ENCODE measurements at places on chromosomes 16 and 17.

DNA sequence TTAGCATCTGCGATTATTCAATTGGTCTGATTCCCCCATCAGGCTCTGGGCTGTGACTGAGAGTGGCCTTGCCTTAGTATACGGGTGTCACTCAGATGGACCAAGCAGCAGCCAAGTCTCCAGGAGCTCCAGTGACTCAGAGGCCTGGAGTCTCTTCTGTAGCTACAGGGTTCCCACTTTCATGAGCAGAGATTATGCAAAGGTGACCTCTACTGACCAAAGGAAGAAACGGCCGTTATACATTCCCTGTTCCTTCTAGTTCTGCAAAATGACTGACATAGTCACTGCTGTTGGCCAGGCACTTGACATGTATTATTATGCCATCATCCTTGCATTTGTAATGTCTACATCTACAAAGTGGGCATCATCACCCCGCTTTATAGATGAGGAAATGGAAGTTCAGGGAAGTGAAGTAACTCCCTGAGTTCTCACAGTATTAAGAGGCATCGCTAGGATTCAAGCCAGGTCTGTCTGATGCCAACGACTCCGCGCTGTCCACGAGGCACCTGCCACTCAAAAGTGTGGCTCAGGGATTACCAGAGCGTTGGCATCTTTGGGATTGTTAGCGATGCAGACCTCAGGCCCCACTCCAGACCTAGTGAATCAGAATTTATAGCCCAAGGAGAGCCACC lies 23.3 kb downstream of the SLC38A7 start:
- peak; percentile 85 for DNase-seq

- no peak for DNase-seq
Observed at GRCh38 chr17:82457929-82458178, 687 bp upstream of the NARF start.

- DNase-seq = no peak
Observed at GRCh38 chr16:2383501-2383900, 43.0 kb upstream of the ABCA3 start.

DNA sequence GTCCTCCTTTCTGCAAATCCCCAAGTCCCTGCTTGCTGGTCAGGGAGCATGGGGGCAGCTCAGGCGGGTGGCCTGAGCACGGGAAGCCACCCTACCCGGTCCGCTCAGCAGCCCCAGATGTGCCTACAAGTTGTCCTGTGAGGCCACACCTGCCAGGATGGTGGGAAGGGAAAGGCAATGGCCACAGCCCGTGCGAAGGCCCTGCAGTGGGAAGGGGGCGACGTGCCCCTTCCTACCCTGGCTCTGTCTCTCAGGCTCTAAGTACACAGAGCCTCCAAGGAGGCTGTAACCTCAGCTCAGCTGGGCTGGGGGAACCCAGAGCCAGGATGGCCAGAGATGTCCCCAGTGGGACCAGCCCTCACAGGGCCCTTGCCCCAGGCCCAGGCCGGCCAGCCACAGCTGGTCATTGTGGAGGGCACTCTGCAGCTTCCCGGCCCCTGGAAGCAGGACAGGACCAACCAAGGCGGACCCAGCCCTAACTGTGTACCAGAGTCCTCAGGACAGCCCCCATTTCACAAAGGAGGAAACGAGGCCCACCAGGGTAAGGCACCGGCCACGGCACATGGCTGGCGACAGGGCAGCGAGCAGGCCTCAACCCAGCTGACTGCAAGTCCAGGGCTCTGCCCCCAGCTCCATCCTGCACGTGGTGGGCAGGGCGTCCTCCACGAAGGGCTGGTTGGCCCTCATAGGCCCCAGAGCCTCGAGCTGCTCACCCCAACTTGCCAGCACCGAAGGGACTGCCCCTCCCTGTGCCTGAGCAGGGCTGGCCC lies 82.3 kb downstream of the RTN4RL1 start:
- no peak for DNase-seq

DNA sequence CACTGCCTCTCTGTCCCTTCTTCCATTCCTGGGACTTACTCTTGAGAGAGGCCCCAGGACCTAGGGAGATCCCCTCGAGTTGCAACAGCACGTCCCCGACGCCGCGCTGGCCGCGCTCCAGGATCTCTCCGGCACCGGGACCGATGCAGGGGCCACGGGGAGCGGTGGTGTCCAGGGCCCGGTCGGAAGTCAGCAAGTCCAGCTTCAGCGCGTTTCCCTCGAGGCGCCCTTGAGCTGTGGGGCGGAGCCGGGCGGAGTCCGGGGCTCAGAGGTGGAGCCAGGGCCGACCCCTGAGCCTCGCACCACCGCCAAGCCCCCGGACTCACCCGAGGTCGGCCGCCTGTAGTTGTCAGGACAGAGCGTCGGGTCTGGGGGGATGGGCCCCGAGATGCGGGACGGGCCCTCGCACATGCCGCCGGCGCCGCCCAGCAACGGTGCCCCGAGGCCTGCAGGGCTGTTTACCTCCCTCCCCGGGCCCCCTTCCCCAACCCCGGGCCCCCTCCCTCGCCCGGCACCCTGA lies 458 bp downstream of the ENKD1 start:
- DNase-seq = no peak

DNA sequence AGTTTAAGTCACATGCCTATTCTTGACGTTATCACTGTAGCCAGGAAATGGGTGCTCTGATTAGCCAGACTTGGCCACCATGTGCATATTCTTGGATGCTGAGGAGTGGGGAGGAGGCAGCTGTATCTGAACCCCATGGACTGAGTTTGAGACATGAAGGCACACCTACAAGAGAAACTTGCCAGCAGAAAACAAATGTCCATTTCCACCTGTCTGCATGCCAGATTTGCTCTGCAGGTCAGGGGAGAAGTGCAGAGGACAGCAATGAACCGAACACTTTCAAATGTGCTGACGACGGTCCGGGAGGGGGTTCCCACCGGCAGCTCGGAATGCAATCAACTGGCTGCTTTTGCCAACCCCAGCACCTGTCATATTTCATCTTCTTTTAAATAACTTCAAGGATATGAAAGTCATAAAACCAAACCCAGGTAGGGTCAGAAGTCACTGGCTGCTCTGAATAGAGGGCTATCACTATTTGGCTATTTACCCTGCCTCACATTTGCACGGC lies 287.8 kb upstream of the N4BP1 start:
- DNase-seq = no peak

DNA sequence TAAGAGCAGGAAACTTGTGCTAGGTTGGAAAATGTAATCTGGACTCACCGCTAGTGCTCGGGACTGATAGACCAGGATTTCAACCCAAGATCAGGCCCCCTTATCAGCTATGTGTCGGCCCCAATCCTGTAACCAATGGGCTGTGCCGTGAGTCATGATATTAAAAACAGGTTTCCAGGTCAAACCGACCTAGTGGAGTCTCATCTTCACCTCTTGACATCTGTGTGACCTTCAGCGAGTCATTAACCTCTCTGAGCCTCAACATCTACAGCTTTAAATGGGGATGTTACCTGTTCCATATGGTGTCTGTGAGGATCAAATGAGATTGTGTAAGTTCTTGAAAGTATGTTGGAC lies 512 bp downstream of the PMM2 start:
- peak; percentile 43 for DNase-seq

DNA sequence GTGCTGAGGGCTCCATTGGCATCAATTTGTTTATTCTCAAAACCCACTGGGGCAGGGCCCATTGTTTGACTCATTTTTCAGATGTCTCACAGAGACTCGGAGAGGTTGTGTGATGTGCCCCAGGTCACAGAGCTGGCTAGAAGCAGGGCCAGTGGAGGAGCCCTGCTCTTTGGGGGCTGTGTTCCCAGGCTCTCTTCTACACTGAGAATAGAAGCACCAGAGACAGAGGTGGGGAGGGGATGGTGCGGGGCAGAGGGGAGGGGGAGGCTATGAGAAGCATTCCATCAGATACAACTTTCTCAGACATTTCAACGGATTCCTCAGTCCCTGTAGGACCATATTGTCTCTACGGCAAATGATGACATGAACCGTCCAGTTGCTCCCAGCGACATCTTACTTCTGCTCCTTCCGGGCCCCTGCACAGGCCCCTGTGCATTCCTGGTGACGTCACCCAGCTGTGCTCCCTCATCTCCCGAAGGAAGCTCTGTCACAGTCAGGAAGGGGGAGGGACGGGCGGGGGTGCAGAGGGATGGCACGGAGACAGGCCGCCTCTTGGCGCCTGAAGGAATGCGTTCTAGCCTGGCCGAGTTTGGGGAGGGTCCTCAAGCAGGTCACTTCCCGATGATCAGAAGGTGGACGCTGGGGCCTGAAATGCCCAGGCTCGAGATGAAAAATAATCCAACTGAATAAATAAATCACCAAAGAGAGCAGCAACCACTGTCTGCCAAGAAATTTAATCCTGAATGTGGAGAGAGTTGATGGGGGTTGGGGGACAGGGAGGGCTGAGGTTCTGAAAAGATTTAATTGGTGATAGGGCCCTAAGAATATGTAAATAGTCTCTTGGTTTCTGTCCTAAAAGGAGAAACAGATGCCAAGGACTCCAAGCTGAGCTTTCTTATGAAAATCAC lies 114.1 kb downstream of the NOG start:
- DNase-seq = peak; percentile 94

- DNase-seq = peak; percentile 22
Observed at GRCh38 chr17:42240201-42240600, 36.0 kb downstream of the STAT5B start.

Data from fibroblast of skin of right biceps (primary cell).